Stimulated activated CD4-positive, alpha-beta T cell treated with anti-CD3 and anti-CD28 coated beads, Interleukin-1b, Interleukin-23, amount 100 ng/mL, for 24 hours (primary cell): ENCODE measurements at places on chromosomes 5 and 9.

- DNase-seq: no peak
Measured at GRCh38 chr5:124679578-124680199, 66.8 kb downstream of the ZNF608 start.

GRCh38 chr5:96433066-96433447, at the start of gene PCSK1:
PCSK1 (minus strand) TSS chr5:96433248; CDS start chr5:96433042, 206 bp downstream.
- DNase-seq: no peak

DNA sequence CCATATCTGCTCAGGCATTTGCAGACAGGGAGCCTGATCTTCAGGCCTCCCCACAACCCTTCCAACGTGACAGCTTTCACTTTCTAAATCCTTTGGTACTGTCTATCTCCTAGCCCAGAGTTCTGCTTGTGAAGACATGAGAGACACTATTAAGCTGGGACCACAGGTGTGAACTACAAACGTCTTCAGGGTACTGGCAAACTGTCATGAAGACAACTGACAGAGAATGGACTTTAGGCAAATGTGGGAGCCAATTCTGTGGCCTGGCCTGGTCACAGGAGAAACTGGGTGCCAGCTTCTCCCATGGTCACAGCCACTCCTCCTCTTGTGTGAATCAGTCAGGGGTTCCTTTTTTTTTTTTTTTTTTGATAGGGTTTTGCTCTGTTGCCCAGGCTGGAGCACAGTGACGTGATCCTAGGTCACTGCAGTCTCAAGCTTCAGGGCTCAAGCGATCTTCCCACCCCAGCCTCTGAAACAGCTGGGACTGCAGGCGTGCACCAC, 10.4 kb downstream of the TRIM14 start:
- no peak for DNase-seq

GRCh38 chr9:18596920-18597319, 123.0 kb downstream of the ADAMTSL1 start:
- no peak for DNase-seq

DNA sequence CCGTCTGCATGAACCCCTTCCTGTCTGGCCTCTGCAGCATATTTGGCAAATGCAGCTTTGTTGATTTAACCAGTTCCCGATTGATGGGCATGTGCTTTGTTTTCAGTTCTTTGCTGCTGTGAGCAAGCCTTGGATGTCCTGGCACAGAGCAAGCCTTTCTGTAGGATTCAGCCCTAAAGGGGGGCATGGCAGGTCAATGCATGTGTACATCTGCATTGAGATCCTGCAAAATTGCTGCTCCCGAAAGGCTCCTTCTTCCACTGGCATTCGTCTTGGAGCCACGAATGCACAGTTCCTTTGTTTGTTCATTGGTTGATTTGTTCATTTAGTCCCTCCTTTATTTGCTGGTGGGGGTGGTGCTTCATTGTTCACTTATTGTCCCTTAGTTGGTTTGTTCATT, 34.8 kb downstream of the COL5A1 start:
- no peak for DNase-seq

GRCh38 chr9:14030375-14031059, 283.4 kb downstream of the NFIB start:
- DNase-seq: no peak

- no peak for DNase-seq
Measured at GRCh38 chr9:131056781-131057506, 39.4 kb upstream of the AIF1L start.

- no peak for DNase-seq
Measured at GRCh38 chr5:112979723-112980122, 3.1 kb downstream of the DCP2 start.

GRCh38 chr9:70474413-70474812, 60.0 kb upstream of the KLF9 start:
- DNase-seq: no peak

DNA sequence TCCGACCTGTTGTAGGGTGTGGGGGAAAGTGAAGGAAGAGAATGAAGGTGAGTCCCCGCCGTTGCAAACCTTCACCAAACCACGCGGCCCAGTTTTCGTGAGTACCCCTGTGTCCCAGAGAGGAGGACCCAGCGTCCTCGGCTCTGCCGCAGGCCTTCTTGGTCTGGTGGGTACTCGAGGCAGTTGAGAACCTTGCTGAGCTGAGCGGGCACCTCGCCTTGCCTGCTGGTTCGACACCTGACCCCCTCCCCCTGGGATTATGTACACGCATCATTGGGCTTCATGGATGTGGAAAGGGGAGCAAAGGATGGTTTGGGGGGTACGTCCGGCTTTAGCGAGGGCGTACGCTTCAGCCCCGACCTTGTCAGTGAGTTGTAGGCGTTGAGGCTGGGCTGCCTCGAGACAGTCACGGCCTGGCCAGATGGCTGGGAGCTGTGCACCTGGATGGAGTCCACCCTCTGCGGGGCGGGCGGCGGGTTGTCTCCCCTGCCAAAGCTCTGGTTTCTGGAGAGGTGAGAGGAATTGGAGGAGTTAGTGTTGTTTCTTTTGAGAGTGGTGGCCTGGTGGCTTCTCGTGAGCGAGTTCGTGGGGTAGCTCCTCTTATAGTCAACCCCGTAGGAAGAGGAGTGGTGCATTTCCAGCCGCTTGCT, 128.1 kb downstream of the SEMA6A start:
- no peak for DNase-seq

DNA sequence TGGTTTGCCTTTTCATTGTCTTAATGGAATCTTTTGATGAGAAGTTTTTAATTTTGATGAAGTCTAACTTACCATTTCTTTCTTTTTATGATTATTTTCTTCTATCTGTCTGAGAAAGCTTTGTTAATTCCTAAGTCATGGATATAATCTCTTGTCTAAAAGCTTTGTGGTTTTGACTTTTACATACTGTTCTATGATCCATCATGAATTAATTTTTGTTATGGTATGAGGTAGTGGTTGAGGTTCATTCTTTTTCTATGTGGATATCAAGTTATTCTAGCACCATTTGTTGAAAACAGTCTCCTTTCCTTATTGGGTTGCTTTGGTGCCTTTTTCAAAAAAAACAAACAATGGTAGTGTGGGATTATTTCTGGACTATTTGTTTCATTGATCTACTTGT, 20.4 kb downstream of the FBXO10 start:
- no peak for DNase-seq

DNA sequence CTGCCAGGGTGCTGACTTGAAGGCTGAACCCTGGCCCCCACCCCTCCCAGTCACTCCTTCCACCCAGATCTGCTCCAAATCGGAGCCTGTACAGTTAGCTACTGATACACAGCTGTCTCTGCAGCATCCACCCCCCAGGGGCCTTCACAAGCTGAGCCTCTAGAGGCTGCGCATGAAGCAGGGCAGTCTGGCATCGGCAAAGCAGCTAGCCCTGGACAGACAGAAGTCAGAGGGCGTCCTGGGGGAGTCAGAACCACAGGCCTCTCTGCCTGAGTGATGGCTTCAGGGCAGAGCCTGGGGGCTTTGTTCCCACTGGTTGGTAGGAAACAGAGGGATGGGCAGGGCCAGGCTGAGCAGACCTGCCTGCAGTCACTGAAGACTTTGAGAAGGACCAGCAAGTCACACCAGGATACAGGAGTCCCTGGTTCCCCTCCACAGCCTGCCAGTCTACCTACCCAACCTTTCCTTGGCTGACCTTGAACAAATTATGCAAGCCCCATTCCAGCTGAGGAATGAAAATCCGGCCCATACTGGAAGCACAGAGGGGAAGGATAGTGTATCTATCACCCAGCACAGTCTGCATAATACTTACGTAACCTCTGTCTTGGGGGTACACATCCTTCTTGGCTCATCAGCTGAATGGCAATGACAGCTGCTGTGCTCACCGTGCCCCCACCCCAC, 8.8 kb downstream of the VDAC1 start:
- DNase-seq: no peak

- DNase-seq: no peak
Measured at GRCh38 chr5:150510460-150511263, 2.7 kb downstream of the NDST1 start.

- DNase-seq: no peak
Measured at GRCh38 chr5:139403418-139403786, 487 bp downstream of the SPATA24 start.

DNA sequence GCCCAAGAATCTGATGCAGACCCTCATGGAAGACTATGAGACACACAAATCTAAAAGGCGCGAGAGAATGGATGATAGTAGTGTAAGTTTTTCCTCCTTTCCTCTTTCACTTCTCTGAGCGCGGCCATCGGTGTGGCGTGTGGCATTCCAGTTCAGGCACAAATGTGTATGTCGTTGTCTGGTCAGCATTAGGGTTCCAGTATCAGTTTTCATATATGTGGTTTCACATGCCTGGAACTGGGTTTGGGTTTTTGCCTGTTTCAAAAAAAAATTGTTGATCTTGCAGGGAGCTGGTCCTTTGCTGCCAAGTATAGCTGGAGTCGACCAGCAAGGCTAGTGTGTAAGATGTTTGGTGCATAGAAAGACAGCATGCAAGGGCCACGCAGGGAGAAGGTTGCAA, 51.5 kb downstream of the C9orf152 start:
- no peak for DNase-seq

DNA sequence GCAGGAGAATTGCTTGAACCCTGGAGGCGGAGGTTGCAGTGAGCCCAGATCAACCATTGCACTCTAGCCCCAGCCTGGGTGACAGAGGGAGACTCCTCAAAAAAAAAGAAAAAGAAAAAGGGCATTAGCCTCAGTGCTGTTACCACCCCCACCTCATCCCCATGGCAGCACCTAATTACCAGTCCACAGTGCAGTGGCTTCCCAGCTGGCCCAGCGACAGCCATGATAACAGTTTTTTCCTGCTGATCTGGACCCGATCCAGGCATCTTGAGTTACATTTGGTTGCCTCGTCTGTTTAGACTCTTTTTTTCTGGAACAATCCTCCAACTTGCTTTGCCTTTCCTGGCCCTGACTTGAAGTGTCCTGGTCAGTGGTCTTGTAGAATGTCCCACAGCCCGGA, 24.4 kb downstream of the NCS1 start:
- no peak for DNase-seq

- DNase-seq: no peak
Measured at GRCh38 chr9:135476561-135477355, 2.8 kb upstream of the PPP1R26 start.

GRCh38 chr9:104301755-104302154, 202.3 kb upstream of the OR13F1 start:
- DNase-seq: no peak

GRCh38 chr5:31364881-31365636, 166.8 kb downstream of the DROSHA start:
- no peak for DNase-seq

DNA sequence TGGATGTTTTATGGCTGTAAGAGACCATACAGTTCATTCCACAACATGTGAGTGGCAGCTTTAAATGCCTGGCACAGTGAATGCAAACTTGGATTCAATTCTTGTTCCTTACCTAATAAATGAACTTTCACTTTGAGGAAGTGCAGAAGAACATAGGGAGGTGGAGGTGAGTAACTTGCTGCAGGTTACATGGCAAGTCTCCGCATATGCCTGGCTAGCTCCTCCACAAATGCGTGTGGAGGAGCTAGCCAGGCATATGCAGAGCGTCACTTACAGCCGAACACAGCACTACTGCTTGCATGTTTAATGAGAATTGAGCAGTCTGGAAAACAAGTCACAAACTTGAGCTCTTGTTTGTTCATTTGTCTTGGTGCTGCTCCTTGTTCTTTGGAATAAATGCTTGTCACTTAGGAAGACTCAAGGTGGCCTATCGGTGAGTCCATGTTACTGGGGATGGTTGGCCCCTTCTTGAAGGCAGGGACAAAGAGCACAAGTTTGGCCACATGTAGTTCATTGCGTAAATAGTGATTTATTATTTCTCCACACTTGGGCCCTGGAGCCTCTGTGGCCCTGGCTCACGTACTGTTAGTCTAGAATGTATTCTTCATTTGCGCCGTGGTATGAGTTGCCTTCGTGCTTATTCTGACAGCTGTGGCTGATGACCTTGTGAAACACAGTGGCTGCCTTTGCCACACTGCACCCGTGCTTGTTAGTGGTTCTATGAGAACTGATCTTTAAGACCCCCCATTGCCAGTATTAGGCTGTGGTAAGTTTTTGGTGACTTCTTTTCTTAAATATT, 3.1 kb downstream of the ISOC1 start:
- DNase-seq: no peak

- no peak for DNase-seq
Measured at GRCh38 chr5:14767053-14767452, 102.5 kb downstream of the OTULIN start.

GRCh38 chr9:17116400-17116837, 18.4 kb upstream of the CNTLN start:
- no peak for DNase-seq

DNA sequence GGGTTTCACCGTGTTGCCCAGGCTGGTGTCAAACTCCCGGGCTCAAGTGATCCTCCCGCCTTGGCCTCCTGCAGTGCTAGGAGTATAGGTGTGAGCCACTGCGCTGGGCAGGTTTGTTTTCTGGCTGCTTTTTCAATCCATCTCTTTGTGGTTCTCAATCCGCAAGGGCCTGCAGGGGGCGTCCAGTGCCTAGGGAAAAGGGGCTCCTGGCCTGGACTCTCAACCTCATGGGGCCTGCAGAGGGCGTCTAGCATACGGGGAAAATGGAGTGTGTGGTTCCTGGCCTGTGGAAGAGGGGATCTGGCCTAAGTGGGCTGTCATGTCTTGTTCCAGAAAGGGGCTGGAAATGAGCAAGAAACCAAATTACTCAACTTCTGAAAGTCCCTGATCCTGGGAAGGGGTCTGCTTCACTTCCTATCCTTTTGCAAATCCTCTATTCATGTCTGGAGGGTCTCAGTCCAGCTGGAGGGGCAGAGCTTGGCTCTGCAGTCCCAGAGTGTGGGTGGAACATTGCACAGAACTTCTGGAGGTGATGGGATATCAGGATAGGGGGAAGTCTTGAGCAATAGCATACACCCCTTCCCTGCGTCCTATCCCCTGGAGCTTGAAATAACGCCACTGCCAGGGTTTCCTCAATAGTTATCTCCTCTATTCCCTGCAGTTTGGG, 12.7 kb upstream of the CCL27 start:
- DNase-seq: peak; percentile 43

- DNase-seq: no peak
Measured at GRCh38 chr5:105230516-105231157, 1668.0 kb upstream of the NUDT12 start.

DNA sequence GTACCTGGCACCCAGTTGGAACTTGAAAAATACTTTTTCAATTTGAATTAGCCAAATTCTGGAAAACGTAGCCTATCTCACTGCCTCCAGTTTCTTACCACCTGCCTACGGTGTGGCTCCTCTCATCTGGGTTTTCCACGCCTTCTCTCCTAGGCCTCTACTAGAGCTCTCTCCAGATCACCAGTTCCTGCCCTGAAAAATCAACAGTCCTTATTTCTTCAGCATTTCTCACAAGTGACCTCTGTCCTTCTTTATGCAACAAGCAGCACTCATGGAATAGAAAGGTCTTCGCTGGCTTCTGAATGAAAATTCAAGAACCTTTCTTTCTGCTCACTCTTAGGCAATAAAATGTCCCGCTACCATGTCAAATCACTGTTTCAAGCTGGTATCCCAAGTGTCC, 64.8 kb downstream of the PIP5K1B start:
- DNase-seq: no peak

DNA sequence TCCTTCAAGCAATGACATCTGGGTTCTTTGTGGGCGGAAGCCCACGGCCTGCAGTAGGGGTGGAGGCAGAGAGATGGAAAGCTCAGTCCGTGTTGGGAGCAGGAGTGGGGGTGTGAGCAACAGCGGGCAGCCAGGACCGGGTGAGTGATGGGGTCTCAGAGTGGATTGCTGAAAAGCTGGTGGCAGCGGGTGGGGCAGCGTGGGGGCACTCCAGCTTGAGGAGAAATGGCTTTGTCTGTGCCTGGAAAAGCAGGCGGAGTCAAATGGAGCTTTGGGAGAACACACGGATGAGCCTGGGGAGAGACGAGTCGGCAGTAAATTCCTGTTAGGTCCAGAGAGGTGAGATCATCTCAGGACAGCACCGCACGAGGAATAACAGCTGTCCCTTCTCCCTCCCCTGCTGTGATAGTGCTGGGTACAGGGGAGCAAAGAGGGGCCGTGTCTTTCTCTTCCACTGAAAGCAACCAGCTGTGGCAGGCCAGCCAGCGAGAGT, 42.1 kb downstream of the CACNA1B start:
- DNase-seq: no peak
